Naive thymus-derived CD4-positive, alpha-beta T cell (primary cell): ENCODE measurements at places on chromosomes 12 and 14. TPM values are rescaled to one million over a fixed set of nuclear protein-coding genes. Genes with fewer than 3 reads are reported as not detected.

Gene HHIPL1
- polyA plus RNA-seq, result not detected

Gene CLEC1B
- not detected for polyA plus RNA-seq

Gene TOMM20L
- not detected for polyA plus RNA-seq

Gene ADCY6
- polyA plus RNA-seq, result not detected

Gene FIGNL2
- polyA plus RNA-seq, result 0.07 TPM

Gene PTCSC3
- not detected for polyA plus RNA-seq

Gene FAIM2
- polyA plus RNA-seq, result not detected

Gene SSPN
- not detected for polyA plus RNA-seq

Gene SERPINA1
- 0.59 TPM for polyA plus RNA-seq

- DNase-seq, result no peak
Measured at GRCh38 chr12:94126067-94126466, 22.3 kb upstream of the PLXNC1 start.

- no peak for DNase-seq
Measured at GRCh38 chr12:67885375-67886169, 103.7 kb upstream of the IFNG-AS1 start.

DNA sequence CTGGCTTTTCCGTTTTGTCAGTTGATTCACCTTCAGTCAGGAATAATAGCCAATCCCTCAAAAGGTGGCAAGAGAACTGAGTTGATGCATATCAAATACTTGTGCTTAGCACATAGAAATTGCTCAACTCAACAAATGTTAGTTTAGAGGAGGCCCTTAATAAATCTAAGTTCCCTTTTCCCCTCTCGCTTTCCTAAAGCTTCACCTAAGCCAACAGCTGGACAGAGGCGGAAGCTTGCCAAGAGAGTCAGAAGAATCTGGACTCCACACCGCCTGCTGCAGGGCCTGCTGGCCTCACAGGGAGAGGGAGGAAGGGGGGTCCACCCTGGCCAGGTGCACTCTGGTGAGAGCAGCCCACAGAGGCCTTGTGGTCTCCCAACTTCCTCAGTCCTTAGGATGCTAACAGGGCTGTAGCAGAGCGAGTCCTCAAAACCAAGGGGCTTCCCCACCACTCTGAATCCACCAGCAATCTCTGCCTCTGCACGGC is 213.1 kb downstream of the CHST11 start:
- no peak for DNase-seq

DNA sequence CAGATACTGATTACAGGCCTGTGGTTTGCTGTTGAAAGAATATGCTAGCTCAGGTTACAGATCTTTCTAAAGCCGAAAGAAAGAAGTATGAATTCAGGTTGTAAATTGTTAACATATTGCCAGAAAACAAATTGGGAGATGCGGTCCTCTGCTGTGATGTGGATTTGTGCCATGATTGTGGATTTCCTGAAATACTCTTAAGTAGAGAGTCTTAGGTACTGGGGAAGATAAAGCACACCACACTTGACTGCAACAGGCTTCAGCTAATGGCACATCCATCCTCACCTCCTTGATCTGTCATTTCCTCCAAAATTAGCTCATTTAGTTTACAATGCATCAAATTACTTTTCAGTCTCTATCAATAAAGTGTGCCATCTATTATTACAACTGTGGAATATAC is 279.2 kb downstream of the SYT1 start:
- DNase-seq, result no peak

DNA sequence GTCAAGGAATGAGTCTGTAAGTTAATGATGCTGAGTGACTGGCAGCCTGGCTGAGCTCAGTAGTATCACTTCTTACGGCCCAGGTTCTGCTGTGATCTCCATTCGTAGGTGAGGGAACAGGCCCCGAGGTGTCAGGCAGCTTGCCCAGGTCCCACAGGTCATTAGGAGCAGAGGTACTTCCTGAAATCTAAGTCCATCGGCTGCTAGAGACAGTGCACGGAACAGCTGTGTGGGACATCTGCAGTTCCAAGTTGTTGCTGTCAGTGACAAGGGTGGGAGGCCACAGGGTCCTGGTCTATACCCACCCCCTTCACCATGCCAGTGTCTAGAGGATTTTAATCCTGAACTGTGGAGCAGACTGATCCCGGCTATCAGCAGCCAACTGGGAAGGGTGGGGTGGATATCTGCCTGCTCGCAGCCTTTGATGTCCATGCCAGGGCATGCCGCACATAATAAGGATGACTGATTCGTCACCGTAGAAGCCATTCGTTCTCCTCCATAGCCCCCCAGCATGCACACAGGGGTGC is 82.3 kb upstream of the RIN3 start:
- no peak for DNase-seq

DNA sequence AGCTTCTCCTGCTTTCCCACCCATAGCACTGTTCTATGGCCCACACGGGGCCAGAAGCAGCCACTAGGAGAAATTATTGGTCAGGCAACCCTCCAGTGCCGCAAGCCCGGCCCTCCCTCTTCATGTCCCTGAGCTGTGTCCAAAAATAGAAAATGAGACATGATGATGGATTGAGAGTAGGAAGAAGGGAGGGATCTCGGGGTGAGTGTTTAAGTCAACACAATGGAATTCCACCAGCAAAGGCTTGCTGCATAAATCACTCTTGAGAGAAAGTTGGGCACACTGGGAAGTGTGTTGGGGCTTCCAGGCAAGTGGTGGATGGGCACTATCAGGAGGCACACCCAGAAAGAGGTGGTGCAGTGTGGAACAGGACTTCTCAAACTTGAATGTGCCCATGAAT is 94.2 kb downstream of the LLPH start:
- no peak for DNase-seq

GRCh38 chr14:67539116-67539515 is 6.0 kb downstream of the PLEKHH1 start:
- DNase-seq, result no peak

DNA sequence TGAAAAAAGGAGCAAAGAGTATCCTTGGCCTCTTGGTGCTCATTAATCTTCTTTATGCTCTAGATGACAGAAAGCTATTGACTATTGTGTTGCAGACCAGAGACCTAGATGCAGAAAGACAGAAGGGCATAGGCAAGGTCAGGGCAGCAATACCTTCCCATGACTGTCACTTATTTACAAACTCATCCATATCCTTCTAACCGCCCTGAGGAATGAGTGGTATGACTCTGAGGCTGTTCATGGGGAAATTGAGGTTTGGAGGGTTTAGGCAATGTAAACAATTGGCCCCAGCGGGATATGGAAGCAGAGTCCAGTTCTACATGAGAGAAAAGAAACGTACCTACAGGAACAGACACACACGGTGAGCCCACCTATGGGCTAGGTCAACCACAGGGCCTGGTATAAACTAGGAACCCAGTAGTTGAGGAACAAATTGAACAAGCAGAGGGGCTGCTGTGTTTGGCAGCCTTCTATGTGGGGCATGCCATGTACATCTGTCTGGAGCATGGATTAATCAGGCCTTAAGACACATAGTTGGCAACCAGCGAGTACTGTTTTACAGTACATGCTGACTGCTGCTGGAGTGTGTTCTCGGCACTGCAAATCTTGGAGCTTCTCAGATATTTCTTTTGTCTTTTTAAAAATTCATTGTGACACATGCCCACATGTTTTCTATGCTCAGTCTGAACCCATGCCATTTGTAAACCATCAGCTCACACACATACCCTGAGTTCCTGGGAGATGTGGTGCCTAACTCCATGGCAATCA is 159.7 kb upstream of the NTF3 start:
- DNase-seq, result no peak

DNA sequence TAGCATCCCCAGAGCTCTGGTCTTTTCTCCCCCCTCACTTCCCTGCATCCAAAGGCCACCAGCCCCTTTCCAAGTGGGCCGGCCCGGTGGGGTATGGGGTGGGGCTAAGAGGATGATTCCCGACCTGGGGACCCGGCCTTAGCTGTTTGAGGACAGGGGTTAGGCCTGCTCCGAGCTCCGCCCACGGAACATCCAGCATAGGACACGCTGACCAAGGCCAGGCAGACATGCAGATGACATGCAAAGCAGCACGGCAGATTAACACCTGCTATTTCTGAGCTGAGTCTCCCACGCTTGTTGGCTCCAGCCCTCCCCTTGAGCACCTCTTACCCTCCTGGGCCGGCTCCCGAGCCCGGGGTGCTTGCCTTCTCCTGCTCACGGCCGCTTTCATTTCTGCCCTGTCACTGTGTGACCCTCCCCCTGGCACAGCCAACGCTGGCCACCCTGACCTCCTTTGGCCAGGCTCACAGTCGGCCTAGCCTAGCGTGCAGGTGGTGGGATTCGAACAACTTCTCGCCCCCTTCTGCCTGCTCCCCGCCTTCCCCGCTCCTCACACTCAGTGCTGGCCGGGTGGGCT is 40.2 kb downstream of the TEAD4 start:
- no peak for DNase-seq

DNA sequence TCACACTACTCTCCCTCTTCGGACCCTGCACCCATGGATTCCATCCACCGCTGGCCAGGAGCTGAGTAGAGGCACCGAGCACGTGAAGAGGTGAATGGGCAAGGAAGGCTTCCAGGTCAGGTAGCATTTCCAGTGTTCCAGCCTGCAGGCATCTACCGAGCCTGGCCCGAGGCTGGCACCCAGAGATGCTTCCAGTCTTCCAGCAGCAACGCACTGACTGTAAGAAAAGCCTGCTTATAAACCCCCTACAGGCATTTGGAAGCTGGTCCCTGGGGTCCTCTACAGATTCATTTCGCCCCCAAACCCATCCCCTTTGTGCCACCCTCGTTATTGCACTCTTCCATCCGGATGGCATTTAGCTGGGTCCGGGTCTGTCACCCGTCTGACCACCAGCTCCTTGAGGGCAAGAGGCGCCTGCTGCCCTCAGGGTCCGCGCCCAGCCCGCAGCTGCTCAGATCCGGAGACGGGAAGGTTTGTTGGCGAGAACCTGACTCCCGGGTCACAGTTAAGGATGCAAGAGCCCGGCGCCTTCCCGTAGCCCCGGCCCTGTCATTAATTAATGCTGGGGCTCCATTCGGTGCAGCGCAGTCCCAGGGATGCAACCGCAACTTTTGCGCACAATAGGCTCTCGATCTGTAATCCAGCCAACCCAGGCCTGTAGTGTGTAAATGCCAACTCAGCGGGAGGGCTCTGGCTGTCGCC is 614 bp upstream of the MARK3 start:
- no peak for DNase-seq

- DNase-seq, result no peak
Measured at GRCh38 chr12:18074001-18074400, 16.0 kb downstream of the RERGL start.

- DNase-seq, result no peak
Measured at GRCh38 chr14:63933711-63934110, 80.9 kb downstream of the SYNE2 start.

GRCh38 chr14:40697231-40697630 is 909.4 kb upstream of the LRFN5 start:
- DNase-seq, result no peak

- peak; percentile 68 for DNase-seq
Measured at GRCh38 chr12:46124848-46125619, 134.7 kb upstream of the SCAF11 start.

DNA sequence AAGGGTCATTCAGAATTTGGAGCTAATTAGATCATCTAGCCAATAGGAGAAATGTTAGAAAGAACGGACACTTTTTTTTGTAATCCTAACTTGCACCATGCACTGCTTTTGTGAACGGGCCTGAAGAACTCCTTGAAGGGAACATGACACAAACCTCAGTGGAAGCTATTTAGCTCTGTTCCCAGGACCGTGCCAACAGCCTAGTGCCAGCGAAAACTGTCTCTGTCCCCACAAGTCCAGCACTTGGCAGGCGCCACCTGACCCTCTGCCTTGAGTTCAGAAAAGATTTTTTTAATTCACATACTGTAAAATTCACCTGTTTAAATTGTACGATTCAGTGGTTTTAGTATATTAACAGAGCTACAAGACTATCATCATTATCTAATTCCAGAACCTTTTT is 31.3 kb upstream of the KCNA5 start:
- no peak for DNase-seq

GRCh38 chr12:52949413-52950331 is 754 bp downstream of the KRT18 start:
- no peak for DNase-seq

DNA sequence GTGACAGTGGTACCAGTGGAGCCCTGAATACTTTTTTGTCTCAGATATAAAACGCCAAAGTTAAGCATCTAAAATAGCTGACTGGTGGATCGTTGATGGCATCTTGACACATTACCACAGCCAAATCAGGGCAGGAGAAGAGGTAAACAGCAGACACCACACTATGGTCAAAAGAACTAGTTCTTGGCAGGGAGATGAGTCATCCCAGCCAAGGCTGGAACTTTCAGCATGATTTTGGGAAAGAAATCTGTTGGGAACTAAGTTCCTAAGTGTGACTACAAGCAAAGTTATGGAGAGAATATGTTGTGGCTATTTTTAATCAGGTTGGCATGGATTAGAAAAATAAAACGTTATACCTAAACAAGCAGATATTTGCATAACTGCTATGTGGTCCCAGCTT is 36.9 kb downstream of the LGR5 start:
- DNase-seq, result no peak

DNA sequence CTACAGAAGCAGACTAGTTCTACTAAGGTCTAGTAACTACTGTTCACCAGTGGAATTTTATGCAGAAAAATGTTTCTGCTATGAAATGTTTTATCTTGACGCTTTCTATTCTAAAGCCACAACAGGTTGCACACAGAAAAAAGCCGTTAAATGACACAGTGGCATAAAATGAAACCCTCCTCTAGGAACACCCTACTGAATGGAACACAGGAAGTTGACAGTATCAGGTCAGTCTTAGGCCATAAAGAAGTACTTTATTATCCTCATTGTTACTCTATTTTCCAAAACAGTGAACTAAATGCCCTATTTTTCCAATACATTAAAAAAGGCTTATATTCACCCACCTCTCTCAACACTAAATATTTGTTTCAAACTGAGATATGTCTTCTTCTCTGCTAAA is 21.9 kb downstream of the EPS8 start:
- DNase-seq, result no peak

GRCh38 chr12:127396734-127397133 is 870.2 kb upstream of the TMEM132C start:
- DNase-seq, result no peak

DNA sequence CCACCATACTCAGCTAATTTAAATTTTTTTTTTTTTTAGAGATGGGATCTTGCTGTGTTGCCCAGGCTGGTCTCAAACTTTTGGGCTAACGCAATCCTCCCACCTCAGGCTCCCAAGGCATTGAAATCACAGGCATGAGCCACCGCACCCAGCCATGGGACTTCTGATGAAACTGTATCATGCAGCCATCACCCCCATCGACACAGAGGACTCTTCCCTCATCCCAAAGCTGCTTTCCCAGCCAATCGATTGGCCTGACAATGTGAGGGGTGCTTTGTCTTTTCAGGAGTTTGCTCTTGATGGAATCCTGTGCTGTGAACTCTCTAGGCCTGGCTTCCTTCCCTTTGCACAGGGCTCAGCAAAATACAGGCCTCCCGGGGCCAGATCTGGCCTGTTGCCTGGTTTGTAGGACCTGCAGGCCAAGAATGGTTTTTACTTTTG is 59.6 kb upstream of the NCOR2 start:
- no peak for DNase-seq
